ENCODE measurements at places on chromosomes 6 and 20.

- DNase-seq, result peak; percentile 75
These were observed 196.7 kb upstream of the KCNQ5 start for GRCh38 chr6:72425003-72425681.

GRCh38 chr6:147287869-147288271 is 83.7 kb downstream of the STXBP5 start:
- DNase-seq, result peak; percentile 69

GRCh38 chr6:104409913-104410312 is 449.8 kb downstream of the HACE1 start:
- peak; percentile 4 for DNase-seq

DNA sequence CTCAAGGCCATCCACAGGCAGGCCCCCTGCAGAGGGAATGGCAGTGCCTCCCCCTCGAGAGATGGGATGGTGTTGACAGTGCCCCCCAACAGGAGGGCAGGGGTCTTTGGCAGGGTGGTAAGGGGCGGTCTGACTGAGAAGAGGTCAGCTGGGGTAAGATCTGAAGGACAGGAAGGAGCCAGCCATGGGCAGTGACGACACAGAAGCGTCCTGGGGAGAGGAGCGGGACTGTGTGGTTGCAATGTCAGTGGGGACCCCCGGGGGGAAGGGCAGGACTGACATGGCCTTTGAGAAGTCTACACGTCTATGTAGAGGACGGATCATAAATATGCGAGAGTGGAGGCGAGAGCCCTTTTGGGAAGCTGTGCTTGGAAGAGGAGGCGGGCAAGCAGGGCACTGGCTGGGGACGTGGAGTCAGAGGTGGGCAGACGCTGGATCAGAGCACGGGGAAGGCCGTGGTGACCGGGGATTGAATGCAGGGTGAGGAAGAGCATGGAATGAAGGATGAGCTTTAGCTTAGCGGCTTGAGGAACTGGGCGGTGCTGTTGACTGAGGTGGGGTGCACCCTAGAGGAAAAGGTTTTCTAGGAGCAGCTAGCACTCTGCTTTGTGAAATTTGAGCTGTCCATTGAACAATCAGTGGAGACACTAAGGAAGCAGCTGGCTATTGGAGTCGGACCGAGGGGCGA is 82.5 kb upstream of the AGPAT4 start:
- DNase-seq, result no peak

DNA sequence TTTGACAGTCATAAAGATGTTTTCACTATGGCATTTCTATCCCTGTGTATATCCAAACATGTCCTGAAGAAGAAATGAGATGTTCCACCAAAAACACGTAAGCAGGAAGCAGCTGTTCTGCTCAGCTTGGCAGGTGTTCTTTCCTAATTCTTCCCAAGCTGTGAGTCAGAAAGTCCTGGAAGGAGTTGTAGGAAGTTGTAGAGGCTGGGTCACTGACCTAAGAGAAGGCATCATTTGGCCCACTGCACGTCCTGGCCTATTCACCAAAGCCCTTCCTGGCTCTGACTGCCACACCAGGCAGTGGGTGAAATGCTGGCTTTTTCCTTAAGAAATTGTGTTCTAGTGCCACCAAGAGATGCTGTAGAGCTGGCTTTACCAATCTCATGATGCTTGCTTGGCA is 40.3 kb downstream of the STX11 start:
- peak; percentile 39 for DNase-seq

GRCh38 chr6:45687570-45687969 is 309.8 kb upstream of the SUPT3H start:
- no peak for DNase-seq

- DNase-seq, result peak; percentile 70
These were observed 127.0 kb upstream of the EDN1 start for GRCh38 chr6:12163149-12163548.

DNA sequence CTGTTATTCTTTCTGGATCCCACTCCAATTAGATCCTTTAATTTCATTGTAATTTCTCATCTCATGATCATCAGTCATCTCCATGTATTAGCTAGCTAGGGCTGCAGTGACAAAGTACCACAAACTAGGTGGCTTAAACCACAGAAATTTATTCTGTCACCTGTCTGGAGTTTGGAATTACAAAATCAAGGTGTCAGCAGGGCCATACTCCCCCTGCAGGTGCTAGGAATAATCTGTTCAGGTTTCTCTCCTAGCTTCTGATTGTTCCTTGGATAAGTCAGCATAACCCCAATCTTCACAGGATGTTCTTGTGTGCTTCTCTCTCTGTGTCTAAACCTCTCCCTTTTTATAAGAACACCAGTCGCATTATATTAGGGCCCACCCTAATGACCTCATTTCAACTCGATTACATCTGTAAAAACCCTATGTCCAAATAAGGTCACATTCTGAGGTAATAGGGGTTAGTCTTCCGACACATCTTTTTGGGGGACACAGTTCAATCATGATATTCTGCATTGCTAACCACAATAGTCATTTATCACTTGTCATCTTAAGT is 40.5 kb downstream of the BEND6 start:
- DNase-seq, result no peak

GRCh38 chr6:52663120-52663935 is 7.6 kb upstream of the TMEM14A start:
- DNase-seq, result peak; percentile 89

GRCh38 chr20:49637046-49637637 is 69.2 kb upstream of the PTGIS start:
- DNase-seq, result no peak

DNA sequence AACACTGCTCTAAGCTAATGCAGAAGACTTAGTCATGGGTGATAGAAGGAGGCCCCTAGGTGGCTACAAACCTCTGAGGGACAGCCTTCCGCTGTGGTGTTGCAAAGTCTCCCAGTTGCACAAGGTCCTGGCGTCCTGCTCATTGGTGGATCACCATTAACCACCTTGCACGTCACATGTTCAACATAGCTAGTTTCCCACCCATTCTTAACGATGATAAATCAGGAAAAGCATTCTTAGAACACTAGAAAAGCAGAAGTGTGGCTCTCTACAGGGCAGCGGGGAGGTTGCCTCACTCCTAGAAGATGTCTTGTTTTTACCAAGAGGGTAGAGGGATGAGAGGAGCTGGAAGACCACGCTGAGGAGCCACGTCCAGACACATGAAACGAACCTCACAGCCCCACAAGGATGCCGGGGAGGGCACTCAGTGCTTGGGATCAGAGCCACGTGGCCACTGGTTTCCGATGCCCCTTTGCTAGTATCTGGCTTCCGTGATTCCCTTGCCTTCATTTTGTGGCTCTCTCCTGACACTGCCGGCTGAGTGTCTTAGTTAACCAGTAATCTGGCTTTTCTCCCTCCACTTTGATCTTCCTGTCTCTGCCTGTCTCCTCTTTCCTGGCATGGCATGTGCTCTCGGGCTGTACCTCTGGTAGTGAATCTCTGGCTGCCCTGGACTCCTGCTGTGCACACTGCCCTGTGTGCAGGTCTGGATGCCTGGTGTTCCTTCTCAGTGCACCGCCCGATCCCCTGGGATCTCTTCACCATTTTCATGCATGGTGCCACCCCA is 91.4 kb upstream of the NEDD9 start:
- no peak for DNase-seq

Data from choroid plexus epithelial cell (primary cell).